ENCODE measurements at places on chromosomes 7 and 10.

GRCh38 chr10:93749218-93749799 lies 8.4 kb upstream of the LGI1 start:
- no peak for DNase-seq

GRCh38 chr7:123533553-123533917 lies 860 bp downstream of the IQUB start:
- no peak for DNase-seq

DNA sequence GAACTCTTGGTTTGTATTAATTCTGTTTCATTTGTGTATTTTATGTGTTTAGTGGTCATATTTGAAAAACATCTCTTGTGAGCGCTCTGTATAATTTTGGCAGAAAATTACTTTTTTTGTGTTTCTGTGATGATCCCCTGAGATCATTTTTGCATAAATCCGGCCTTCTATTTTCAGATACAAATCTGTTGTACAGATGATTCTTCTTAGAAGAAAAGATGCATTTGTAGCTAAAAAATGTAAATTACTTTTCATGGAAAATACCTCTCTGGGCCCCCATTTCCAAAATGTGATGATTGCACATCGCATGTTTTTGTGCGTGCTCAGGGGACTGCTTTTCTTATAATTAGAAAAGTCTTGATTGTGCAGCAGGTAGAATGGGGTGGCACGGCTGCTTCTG lies 395.4 kb downstream of the LRMDA start:
- DNase-seq: no peak

DNA sequence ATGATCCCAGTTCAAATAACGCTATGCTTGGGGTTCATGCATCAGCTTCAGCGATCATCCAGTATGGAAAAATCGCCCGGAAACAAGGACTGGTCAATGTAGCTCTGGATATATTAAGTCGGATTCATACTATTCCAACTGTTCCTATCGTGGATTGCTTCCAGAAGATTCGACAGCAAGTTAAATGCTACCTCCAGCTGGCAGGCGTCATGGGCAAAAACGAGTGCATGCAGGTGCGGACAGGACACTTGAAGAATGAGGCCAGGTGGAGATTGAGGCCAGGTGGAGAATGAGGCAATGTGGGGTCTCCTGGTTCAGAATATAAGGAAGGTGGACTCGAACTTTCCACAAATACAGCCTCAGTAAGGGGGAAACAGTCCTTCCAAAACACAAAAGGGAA lies 105.8 kb downstream of the TRRAP start:
- no peak for DNase-seq

DNA sequence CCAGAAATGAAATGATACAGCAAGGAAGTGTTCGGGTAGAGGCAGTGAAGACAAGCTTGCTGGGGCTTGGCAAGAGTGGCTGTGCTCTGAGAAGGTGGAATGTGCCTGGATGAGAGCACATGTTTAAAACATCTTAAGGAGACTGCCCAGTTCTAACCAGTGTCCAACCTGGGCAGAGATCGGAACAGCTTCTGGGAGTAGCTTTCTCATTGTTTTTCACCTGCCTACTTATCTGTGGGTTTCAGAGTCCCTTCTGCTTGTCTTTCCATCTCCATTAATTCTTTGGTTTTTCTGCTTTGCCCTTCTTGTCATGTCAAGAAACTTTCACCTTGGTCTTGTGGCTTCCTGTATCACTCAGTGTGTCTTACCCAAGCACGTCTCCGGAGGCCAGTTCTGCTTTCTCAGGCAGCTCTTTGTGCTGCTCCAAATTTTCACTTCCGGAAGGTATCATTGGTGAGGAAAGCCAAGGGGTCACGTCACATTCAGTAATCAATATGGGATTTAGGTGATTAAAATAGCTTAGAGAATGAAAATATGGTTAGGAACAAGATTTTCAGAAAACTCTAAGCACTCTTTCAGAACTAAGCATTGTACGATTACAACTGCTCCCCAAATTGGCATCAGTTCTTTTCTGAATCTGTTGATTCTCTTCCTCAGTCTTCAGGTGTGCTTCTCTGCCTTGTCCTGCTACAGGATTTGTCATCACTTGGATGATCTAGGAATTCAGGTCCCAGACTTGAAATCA lies 5.5 kb upstream of the LAMB4 start:
- DNase-seq: no peak

DNA sequence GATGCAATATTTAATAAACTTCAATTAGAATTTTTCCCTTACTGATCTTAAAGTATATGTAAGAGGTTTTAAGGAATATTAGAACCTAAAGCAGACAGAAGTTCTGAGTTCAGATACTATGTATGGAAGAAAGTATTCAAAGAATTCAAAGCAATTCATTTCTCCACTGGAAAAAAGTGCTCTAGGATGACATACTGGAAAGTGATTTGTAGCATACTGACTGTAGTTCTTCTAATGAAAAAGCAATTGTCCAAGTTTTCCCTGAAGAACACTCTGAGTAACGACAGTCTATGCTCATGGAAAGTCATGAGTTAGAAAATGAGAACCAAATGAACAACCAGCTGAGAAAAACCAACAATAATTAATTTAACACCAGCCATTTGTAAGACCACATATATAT lies 180.8 kb upstream of the SLC26A5 start:
- DNase-seq: no peak

GRCh38 chr10:93565446-93565845 lies 1.0 kb upstream of the FFAR4 start:
- no peak for DNase-seq

GRCh38 chr7:4734587-4735345 lies 40.7 kb upstream of the AP5Z1 start:
- DNase-seq: no peak

- DNase-seq: no peak
Observed at GRCh38 chr7:69780379-69780778, 182.1 kb downstream of the AUTS2 start.

DNA sequence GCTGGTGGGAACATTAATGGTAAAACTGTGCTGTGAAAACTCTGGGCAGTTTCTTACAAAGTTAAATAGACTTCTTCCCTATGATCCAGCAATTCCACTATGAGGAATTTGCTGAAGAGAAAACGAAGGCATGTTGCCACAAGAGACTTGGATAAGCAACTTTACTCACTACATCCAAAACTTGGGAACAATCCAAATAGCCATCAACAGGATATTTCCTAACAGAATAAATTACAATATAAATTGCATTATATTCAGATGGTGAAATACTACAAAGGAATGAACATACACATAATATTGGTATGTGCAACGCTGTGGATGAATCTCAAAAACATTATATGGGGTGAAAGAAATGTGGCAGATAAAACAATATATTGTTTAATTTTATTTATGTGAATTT lies 21.4 kb upstream of the MKI67 start:
- DNase-seq: no peak

DNA sequence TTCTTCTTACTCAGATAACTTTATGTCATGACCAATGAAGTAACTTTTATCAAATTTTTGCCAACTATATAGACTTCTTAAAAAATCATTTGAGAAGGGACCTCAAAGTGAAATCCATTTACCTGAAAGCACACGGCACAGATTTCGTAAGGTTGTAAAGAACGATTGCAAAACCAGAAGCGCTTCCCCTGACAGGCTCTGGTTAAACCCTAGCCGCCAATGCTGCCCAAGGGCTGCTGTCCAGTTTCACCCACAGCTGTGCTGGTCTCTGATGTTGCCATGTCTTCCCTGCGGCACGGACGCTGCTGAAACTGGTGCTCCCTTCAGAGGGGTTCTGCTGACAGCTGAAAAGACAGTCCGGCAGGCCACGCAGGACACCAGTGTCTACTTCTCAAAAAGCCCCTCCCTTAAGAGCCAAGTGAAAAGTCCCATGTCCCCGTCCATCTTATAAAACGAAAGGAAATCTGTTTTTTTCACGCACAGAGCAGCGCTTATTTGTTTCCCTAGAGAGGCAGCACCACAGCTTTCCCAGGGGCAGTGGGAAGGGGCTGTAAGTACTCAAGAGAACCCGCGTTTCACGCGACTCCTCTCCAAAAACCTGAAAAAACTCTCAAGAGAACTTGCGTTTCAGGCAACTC lies 32.5 kb downstream of the GNA12 start:
- DNase-seq: no peak

DNA sequence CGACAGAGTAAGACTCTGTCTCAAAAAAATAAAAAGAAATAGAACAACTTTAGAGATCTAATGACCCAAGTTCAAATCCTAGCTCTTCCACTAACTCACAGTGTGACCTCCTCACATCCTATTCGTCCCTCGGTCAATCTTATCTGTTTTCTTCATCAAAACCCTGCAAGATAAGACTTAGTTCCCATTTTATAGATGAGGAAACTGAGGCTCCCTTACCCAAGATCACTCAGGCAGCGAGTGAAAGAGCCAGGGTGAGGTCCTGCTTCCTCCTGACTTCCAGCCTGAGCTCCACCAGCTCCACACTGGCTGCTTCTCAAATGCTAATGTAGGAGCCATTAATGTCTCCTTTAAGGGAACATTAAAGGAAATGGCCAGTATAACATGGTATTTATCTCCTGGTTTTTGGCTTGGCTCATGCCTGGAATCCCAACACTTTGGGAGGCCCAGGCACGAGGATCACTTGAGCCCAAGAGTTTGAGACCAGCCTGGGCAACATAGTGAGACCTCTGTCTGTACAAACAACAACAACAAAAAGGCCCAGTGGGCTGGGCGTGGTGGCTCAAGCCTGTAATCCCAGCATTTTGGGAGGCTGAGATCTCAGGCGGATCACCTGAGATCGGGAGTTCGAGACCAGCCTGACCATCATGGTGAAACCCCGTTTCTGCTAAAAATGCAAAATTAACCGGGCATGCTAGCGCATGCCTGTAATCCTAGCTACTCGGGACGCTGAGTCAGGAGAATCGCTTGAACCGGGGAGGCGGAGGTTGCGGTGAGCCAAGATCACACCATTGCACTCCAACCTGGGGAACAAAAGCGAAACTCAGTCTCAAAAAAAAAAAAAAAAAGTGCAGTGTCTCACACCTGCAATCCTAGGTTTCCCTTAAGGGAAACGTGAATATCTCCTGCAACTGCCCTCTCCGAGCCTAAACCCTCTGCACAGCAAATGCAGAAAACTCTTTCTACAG lies 3.4 kb upstream of the RHBDD2 start:
- DNase-seq: no peak

DNA sequence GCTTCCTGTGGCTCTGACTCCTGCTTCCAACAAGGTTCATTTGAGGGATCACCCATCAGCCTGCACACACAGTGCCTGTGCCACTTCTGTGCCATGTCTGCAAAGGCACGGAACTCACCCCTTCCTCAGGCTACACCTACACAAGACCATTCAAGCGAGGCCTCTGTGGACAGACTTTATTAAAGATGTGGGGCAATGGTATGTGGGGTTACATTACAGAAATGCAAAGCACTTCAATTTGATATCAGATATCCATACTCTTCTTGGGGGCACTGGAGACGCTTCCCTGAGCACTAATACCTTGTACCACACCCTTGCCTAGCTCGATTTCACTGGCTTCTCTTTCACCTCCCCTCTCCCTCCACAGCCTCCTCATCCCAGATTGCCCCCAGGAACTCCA lies 84.4 kb upstream of the FGL2 start:
- no peak for DNase-seq

DNA sequence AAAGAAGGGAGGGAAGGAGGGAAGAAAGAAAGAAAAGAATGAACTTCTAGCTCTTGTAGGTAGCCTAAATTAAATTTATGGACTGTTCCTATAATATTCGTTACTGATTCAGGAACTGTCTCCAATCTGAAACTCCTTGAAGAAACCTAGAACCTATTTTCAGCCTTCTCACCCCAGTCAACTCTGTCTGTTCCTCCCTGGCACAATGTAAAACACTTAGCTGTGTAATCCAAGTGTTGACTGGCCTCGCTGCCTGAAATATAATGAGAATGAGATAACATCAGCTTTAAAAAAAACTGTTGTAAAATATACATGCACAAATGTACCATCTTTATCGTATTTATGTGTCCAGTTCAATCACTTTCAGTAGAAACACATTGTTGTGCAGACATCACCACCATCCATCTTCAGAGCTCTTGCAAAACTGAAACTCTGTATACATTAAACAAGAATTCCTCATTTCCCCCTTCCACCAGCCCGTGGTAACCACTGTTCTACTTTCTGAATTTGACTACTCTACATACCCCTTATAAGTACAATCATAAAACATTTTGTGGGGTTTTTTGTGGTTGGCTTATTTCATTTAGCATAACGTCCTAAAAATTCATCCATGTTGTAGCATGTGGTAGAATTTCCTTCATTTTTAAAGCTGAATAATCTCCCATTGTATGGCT lies 6.3 kb upstream of the C7orf33 start:
- no peak for DNase-seq

DNA sequence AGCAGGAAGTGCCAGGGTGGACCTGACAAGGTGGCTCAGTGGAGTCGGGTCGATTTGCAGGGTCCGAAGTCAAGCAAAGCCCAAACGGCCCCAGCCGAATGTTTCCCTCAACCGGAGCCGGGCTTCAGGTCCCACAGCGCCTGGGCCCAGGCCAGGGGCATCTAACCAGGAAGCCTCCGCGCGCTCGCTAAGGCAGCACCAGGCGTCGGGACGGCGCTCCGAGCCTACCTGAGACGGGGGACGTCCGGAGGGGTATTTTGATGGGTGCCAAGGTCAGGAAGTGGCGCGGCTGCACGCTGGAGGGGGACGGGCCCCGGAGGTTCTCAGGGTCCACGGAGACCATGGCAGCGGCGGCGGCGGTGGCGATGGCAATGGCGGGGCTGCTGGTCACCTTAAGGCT lies 51.5 kb downstream of the TCERG1L start:
- DNase-seq: no peak

DNA sequence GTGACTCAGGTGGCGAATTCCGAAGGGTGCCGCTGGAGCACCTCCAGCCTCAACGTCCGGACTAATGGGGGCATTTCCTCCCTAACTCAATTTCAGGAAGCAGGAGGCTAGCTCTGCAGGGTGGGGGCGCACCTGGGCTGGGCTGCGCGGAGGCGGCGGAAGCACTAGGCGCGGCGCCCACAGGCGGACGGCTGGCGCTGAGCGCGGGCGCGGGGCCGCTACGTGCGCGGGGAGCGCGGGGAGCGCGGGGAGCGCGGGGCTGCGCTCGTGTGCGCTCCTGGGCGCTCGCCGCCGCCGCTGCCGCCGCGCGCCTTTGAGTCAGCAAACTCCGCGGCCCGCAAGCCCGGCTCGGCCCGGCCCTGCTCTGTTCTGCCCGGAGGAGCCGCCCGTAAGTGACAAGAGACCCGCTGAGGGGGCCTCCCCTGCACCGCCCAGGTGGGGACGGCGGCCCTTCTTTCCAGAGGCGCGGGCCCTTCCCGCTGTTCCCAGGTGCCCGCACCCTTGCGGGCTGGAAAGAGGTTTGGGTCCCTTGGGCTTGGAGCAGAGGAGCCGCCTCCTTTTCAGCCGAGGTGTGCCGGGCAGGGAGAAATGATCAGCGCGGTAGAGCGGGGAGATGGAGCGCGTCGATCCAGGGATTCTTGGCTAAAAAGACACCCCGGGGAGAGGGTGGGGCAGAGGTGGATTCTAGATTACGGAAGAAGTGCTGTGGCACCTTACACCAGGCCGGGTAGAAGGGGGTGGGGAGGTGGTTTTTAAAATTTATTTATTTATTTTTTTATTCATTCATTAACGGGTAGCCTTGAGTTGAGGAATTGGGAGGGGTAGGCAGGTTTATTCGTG lies at the start of gene SNX10:
Gene SNX10 (plus strand): TSS at position 164 of the 840 bp plus-strand sequence. CDS start 54,581 bp downstream, outside the sequence.
- peak; percentile 46 for DNase-seq

GRCh38 chr10:9305018-9305655 lies 1250.6 kb downstream of the GATA3 start:
- no peak for DNase-seq

GRCh38 chr10:116766837-116767634 lies 24.7 kb upstream of the HSPA12A start:
- DNase-seq: no peak

All from stimulated activated CD4-positive, alpha-beta T cell treated with anti-CD3 and anti-CD28 coated beads, Interleukin-15, amount 100 ng/mL, for 1 hour (primary cell).